ENCODE measurements at places on chromosomes 12 and 14. TPM values are rescaled to one million over a fixed set of nuclear protein-coding genes. Genes with fewer than 3 reads are reported as not detected.
A peak's percentile ranks its signal among the peaks of the same experiment; 100 is the strongest.

- no peak overlapping the region for H3K4me3 ChIP-seq
- no peaks in the 10 kb centered on the region for H3K4me1 ChIP-seq
- no peak overlapping the region for H3K27ac ChIP-seq
- no peaks in the 10 kb centered on the region for H3K36me3 ChIP-seq
These were observed 581.9 kb downstream of the VRK1 start for GRCh38 chr14:97379091-97379531.

GRCh38 chr12:95836185-95836609 is 22.6 kb upstream of the SNRPF start:
- H3K36me3 ChIP-seq, result no peaks in the 10 kb centered on the region
- no peak for DNase-seq
- no peaks in the 10 kb centered on the region for H3K27me3 ChIP-seq
- H3K27ac ChIP-seq, result peak overlapping the region; percentile 24
- H3K4me3 ChIP-seq, result no peak overlapping the region

- no peak overlapping the region for H3K4me3 ChIP-seq
- H3K36me3 ChIP-seq, result no peaks in the 10 kb centered on the region
- H3K4me1 ChIP-seq, result no peaks in the 10 kb centered on the region
- DNase-seq, result no peak
- no peaks in the 10 kb centered on the region for H3K27me3 ChIP-seq
These were observed 108.6 kb upstream of the FLRT2 start for GRCh38 chr14:85421186-85421877.

- no peak overlapping the region for H3K4me3 ChIP-seq
- peaks cover 15% of the 10 kb centered on the region for H3K27me3 ChIP-seq
- H3K4me1 ChIP-seq, result no peaks in the 10 kb centered on the region
- no peak overlapping the region for H3K27ac ChIP-seq
- peak; percentile 18 for DNase-seq
These were observed 9.2 kb downstream of the PRPH start for GRCh38 chr12:49304161-49304560.

- no peaks in the 10 kb centered on the region for H3K27me3 ChIP-seq
- H3K36me3 ChIP-seq, result no peaks in the 10 kb centered on the region
- no peaks in the 10 kb centered on the region for H3K4me1 ChIP-seq
- no peak for DNase-seq
- no peak overlapping the region for H3K4me3 ChIP-seq
These were observed 294.3 kb downstream of the APAF1 start for GRCh38 chr12:98939350-98939749.

DNA sequence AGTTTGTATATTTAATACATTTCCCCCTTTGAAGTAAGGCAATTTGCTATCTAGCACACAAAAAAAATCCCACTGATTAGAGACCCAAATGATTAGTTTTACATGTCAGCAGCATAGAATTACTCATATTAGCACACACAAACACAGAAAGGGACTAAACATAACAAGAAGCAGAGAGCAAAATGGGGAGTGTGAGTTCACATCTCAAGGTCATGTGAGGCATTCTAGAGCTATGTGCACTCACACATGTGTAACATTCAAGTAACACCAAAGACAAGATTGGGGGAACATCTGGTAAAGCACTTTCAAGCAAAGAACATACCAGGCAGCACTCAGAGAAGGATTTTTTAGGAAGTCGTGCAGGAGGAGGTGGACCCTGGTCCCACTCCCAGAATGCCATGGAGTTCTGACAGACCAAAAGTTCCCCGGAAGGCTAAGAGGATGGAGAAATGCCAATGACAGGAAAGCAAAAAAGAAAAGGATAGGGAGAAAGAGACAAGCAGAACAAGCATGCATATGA is 105.8 kb upstream of the SINHCAF start:
- H3K4me1 ChIP-seq, result no peaks in the 10 kb centered on the region
- H3K27ac ChIP-seq, result no peak overlapping the region
- H3K4me3 ChIP-seq, result no peak overlapping the region
- DNase-seq, result no peak
- no peaks in the 10 kb centered on the region for H3K36me3 ChIP-seq

DNA sequence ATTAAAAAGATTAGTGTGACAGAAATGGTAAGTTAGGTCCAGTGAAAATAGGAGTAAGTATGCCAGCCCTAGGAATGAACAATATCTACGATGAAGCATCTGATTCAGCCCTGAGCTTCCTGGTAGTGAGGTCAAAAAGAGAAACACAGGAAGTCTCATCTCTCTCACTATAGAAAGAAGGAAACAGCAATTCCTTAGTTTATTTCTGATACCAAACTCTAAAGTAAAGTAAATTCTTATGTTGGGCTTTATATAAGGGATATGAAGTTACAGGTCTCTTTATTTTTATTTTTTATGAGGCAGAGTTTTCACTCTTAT is 76.7 kb upstream of the RFLNA start:
- H3K27me3 ChIP-seq, result no peaks in the 10 kb centered on the region
- no peaks in the 10 kb centered on the region for H3K36me3 ChIP-seq
- peaks cover 10% of the 10 kb centered on the region for H3K4me1 ChIP-seq
- no peak overlapping the region for H3K4me3 ChIP-seq

DNA sequence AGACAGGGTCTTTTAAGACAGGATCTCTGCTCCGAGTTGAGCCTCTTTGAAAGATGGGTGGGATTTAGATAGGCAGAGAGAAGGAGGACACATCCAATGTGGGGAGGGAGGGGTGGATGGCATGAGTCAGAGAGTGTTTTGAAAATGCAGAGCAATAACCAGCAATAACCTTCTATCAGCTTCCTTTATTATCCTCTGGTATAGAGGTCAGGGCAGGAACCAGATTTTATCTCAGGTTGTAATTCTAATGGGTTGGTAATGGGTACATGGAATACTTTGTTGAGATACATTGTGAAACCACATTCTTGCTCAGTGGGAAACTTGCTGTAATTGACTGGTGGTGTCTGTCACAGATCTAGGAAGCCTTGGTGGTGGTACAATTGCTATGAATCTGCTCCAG is 37.6 kb upstream of the CCDC63 start:
- no peak overlapping the region for H3K4me3 ChIP-seq
- H3K4me1 ChIP-seq, result no peaks in the 10 kb centered on the region
- DNase-seq, result no peak
- H3K27me3 ChIP-seq, result no peaks in the 10 kb centered on the region
- H3K36me3 ChIP-seq, result no peaks in the 10 kb centered on the region
- no peak overlapping the region for H3K27ac ChIP-seq

DNA sequence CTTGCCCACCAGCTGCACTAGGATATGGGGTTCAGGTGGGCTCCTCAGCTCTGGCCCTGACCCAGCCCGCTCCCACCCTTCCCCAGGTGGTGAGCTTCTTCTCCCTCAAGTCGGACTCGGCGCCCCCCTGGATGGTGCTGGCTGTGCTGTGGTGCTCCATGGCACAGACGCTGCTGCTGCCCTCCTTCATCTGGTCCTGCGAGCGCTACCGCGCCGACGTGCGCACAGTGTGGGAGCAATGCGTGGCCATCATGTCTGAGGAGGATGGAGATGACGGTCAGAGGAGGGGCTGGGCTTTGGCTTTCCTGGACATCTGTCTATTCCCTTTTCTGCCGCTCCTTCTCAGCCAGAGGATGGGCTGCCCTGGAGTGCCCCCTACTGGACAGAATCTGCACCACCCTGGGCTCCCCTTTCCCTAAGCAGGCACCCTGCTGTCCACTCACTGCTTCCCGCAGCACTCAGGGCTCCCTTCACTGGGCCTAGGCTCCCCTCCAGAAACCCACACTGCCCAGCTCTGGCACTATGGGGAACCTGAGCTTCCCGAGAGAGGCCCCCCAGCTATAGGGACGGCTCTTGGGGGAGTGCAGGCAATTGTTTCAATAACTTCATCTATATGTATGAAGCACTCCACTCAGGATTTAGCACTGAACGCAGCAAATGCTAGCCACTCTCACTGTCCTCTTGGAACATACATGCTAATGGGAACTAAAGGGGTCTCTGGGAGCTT is 2.6 kb upstream of the P3H3 start:
- H3K27ac ChIP-seq, result no peak overlapping the region
- no peaks in the 10 kb centered on the region for H3K36me3 ChIP-seq
- no peak overlapping the region for H3K4me3 ChIP-seq
- peak; percentile 89 for DNase-seq

- no peaks in the 10 kb centered on the region for H3K4me1 ChIP-seq
- H3K4me3 ChIP-seq, result no peak overlapping the region
- H3K27me3 ChIP-seq, result no peaks in the 10 kb centered on the region
- no peak for DNase-seq
- H3K36me3 ChIP-seq, result no peaks in the 10 kb centered on the region
These were observed 360.4 kb upstream of the GARIN6 start for GRCh38 chr12:99287136-99287535.

GRCh38 chr12:66320996-66321395 is 18.7 kb downstream of the HELB start:
- no peak overlapping the region for H3K27ac ChIP-seq
- H3K36me3 ChIP-seq, result peaks cover 22% of the 10 kb centered on the region
- H3K4me3 ChIP-seq, result no peak overlapping the region

- H3K36me3 ChIP-seq, result no peaks in the 10 kb centered on the region
- H3K27ac ChIP-seq, result no peak overlapping the region
- no peaks in the 10 kb centered on the region for H3K4me1 ChIP-seq
- DNase-seq, result no peak
These were observed 68.2 kb upstream of the WSCD2 start for GRCh38 chr12:108060903-108061302.

DNA sequence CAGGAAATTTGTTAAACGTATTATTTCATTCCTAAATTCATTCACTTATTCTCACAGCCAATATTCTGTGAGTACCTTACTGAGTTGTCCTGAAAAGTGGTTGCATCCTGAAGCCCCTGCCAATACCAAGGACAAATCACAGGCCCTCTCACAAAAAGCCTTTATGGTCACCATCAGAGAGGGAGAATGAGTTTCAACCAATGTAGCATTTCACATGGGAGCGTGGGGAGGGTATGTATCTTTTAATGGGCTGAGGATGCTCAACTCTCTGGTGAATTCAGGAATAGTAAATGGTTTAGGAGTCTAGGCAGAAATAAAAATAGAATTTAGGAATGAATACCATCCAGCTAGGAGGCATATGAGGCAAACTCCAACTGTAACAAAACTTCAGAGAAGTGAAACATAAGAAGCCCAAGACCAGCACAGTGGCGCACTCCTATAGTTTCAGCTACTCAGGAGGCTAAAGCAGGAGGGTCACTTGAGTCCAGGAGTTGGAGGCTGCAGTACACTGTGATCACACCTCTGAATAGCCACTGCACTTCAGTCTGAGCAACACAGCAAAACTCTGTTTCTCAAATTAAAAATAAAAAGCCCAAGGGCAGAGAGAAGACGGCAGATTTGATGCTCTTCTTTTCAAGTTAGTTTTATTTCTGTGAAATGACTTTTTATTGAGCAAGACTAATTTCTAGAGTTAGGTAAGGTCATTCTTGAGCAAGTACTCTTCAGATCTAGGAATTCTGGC is 142.7 kb downstream of the HMGA2 start:
- H3K4me3 ChIP-seq, result no peak overlapping the region
- DNase-seq, result no peak
- H3K27me3 ChIP-seq, result no peaks in the 10 kb centered on the region
- H3K36me3 ChIP-seq, result no peaks in the 10 kb centered on the region
- no peak overlapping the region for H3K27ac ChIP-seq

DNA sequence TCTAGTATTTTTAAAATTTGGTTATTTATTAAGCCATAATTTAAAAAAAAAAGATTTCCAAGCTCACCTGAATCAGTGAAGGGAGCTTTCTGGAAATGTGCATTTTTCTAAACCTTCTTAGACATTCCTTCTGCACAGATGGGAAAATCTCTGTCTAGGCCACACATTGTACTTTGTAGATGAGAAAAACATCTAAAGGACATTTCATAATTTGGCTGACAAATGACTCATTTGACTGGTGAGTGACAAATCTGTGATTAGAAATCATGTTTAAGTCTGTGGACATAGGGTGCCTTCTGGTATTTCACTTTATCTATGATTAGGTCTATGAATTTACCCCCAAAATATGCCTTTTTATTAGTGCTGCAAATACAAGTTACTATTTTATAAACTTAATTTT is 1044.9 kb upstream of the FLRT2 start:
- no peak overlapping the region for H3K4me3 ChIP-seq
- H3K4me1 ChIP-seq, result no peaks in the 10 kb centered on the region
- no peak overlapping the region for H3K27ac ChIP-seq
- H3K36me3 ChIP-seq, result no peaks in the 10 kb centered on the region
- DNase-seq, result no peak

DNA sequence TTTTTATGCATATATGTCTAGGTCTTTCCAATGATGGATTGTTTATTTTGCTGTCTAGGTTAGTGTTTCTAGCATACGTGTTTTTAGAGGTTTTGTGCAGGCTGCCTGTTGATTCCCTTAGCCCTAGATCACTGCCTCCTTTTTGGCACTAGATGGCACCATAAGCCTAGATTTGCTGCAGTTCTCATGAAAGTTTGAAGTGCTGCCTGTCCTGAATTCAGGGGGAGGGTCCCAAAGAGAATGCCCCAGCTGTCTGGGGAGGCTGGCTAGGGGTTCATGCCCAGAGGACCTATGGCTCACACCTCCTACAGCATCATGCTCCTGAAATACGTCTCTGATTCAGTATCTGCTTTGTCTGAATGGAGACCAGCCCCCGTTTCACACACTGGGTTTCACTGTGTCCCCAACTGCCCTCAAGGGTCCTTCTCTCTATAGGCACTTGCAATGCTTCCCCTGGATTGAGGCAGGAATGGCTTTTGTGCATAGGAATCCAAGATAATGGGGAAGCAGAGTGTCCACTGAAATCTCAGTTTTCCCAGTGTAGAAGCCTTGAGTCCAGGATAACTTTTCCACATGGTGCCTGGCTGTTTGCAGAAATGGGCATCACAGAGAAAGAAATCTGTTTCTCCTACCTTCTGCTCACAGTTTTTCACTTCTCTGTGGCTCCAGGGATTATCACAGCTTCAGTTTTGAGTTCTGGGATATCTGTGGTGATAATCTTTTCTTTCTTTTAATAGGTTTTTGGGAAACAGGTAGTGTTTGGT is 14.2 kb upstream of the TXNRD1 start:
- no peaks in the 10 kb centered on the region for H3K36me3 ChIP-seq
- H3K27me3 ChIP-seq, result no peaks in the 10 kb centered on the region
- no peak for DNase-seq

- no peak overlapping the region for H3K4me3 ChIP-seq
- peak overlapping the region; percentile 58 for H3K27ac ChIP-seq
- peaks cover 25% of the 10 kb centered on the region for H3K4me1 ChIP-seq
- peak; percentile 80 for DNase-seq
These were observed 3.6 kb downstream of the SMIM41 start for GRCh38 chr12:52082988-52083637.

Gene LAG3
- 1.5 TPM for total RNA-seq

Gene CLEC9A
- total RNA-seq, result 0.43 TPM

Gene IL26
- total RNA-seq, result not detected

Gene ANO2
- total RNA-seq, result 36.8 TPM

Gene ABHD4
- 34.2 TPM for total RNA-seq

Gene RAB15
- total RNA-seq, result 21.5 TPM

Gene TROAP
- 0.96 TPM for total RNA-seq

Gene PTPRO
- total RNA-seq, result 10.6 TPM

All from upper lobe of right lung (tissue), 1 donor.